ENCODE measurements at places on chromosomes 3 and 15.

DNA sequence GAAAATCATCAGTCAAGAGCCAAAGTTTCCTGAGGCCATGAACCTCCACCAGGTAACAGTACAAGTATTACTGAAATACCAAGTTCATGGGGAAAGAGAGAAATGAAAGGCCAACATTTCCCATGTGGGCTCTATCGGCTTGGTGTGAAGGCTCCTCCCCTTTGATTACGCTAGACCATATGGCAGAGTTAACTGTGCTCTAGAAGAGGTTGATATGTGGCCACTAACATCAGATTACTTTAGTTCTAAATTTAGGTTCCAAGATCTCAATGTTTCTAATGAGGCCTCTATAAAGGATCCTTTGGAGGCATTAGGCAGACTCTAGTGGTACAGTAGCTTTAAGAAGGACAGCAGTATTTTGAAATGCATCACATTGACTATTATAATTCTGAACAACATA lies 127.1 kb downstream of the SEMA6D start:
- DNase-seq, result no peak

DNA sequence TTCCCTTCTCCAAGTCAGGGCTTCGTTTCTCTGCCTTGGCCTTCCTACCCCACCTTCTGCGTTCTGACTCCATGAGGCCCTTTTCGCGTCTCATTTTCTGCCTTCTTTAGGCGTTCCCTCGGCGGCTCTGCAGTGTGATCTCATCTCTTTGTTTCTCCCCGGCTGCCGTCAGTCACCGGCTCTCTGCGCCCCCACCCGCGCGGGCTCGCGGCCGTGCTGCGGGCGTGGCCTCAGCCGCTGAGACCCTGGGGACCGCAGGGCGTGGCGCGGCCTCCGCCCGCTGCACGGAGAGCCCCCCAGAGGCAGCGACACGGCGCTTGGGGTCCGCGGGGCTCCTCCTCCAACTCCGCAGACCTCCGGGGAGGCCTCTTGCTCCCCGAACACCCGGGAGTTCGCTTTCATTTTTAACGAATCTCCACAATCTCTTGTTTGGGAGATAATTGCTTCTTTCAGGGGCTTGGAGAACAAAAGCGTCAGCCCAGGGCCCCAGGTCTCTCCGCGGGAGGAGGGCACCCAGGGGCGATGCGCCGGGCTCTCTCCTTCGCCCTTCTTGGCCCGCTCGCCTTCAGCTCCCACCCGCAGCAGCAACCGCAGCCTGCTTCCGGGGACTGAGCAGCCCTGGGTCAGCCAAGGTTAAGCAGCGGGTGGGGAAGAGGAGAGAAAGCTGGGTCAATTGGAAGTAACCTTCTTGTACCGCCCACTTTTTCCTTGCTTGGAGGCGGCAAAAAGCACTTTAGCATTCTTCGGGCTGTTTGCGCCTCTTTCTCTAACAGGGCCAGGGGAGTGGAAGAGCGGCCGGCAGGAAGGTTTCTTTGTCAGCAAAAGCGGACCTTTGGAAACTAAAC lies 35.2 kb downstream of the GAP43 start:
- peak; percentile 83 for DNase-seq

- DNase-seq, result no peak
These were observed 44.1 kb upstream of the KBTBD8 start for GRCh38 chr3:66953934-66954445.

GRCh38 chr3:149321640-149322039 lies 11.8 kb downstream of the TM4SF18 start:
- DNase-seq, result no peak

- DNase-seq, result peak; percentile 98
These were observed 65.8 kb downstream of the PDE8A start for GRCh38 chr15:85047271-85047948.
